Urinary bladder (tissue), 4 donors: ENCODE measurements at places on chromosomes 3 and 15. TPM values are rescaled to one million over a fixed set of nuclear protein-coding genes. Genes with fewer than 3 reads are reported as not detected.

The ADAMTS17 gene
- 2.8 TPM for polyA plus RNA-seq

The CNBP gene
- polyA plus RNA-seq, result 517 TPM

The DVL3 gene
- 62.2 TPM for polyA plus RNA-seq

The RPL4 gene
- polyA plus RNA-seq, result 3,806 TPM

The GAP43 gene
- 5.6 TPM for polyA plus RNA-seq

The GLDN gene
- polyA plus RNA-seq, result 1.5 TPM

The TNFSF10 gene
- polyA plus RNA-seq, result 29.4 TPM

The PGBD4 gene
- 0.96 TPM for polyA plus RNA-seq

The SYNPR gene
- not detected for polyA plus RNA-seq

The SI gene
- not detected for polyA plus RNA-seq

DNA sequence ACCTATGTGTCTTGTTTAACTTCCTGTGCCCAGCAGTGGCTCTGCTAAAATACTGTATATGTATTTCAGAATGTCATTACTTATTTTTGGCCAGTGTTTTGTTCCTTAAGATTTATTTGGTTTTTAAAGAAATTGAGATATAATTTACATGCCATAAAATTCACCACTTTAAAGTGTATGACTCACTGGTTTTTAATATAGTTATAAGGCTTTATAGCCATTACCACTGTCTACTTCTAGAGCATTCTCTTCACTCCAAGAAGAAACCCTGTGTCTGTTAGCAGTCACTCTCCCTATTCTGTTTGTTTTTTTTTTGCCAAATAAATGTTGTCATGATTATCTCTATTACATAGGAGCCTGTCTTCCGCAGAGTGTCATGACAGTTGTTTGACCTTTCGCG is 25.8 kb downstream of the PPM1L start:
- DNase-seq, result no peak

GRCh38 chr3:11389386-11390268 is 117.4 kb downstream of the ATG7 start:
- no peak for DNase-seq

DNA sequence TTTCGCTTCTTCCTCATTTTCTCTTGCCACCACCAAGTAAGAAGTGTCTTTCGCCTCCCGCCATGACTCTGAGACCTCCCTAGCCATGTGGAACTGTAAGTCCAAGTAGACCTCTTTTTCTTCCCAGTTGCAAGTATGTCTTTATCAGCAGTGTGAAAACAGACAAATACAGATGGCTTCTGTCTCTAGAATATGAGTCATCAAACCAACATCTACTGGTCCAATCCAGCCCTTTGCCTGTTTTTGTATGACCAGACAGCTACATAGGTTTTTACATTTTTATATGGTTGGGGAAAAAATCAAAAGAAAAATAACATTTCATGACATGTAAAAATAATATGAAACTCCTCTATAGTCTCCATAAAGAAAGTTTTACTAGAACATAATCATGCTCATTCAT is 118.7 kb upstream of the PTPRG start:
- DNase-seq, result no peak

DNA sequence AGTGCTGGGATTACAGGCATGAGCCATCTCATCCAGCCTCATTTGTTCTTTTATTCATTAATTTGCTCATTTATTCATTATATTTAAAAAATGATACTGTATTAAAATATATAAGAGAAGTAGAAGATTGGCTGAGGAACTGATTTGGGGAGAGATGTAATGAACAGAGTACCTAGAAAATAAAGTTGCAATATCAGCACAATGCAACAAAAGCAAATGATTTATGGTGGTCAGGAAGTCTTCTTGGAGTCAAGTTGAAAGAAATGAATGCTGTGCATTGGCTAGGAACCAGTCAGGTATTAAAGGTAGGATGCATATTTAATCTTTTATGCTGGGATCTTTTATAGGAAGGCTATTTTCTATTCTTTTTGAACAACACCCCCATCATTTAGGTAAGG is 152.2 kb downstream of the C3orf38 start:
- DNase-seq, result no peak

GRCh38 chr3:42130007-42130328 is 38.8 kb downstream of the TRAK1 start:
- no peak for DNase-seq

- no peak for DNase-seq
Observed at GRCh38 chr15:92111291-92111690, 257.8 kb downstream of the SLCO3A1 start.

DNA sequence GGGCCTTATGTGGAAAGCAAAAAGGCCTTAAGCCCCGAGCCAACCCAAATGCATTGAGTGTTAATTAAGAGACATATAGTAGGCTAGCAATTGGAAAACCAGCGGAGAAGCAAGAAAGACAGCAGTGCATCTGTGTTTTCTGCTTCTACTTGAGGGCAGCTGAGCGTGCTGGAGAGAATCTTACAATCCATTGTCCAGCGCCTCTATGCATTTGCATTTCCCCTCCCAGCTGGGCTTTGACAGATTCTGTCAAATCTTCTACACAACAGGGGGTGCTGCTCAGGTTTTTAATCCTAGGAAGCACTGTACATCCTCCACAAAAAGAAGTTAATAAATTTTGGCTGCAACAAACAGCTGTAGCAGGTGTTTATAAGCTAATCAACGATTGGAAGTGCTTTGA is 23.9 kb downstream of the SSR3 start:
- DNase-seq, result no peak

DNA sequence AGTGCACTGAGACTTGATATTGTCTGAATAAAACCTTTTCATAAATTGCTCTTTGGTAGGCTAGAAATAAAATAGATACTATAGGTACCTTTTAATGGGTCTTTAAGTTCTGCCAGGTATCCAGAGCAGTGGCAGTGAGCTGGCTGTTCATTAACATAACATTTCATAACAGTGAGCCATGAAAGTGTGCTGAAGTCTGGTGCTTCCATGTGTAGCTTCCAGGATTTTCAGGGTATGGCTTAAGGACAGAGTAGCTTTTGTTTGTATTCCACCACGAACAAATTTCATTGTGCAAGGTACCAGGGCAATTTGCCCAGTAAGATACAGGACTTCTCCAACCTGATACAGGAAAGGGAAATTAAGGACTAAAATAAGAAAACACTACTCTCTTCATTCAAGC is 124.7 kb upstream of the NANOGP8 start:
- DNase-seq, result no peak

DNA sequence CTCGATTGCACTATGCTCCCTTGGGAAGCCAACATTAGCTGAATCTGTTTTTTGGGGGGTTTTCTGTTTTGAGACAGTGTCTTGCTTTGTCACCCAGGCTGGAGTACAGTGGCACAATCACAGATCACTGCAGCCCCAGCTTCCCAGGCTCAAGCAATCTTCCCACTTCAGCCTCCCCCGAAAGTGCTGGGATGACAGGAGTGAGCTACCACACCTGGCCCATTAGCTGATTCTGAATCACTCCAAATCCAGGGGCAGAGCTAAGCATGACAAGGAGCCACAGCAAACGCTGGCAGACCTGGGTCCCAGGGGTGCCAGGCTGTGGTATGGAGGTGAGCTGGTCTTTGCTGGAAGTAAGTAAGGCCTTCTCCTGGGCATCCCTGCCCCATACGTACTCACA is 18.9 kb downstream of the POC1A start:
- no peak for DNase-seq

GRCh38 chr3:20405231-20405630 is 219.2 kb upstream of the SGO1 start:
- no peak for DNase-seq

DNA sequence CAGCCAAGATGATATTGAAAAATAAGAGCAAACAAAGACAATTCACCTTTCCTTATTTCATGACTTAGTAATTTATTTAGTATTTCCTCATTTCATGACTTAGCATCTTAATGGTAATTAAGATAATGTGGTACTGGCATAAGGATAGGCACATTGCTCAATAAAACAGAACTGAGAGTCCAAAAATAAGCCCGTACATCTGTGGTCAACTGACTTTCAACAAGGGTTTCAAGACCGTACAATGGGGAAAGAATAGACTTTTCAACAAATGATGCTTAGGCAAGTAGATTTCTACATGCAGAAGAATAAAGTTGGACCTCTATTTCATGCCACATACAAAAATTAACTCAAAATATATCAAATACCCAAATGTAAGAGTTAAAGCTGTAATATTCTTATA is 603 bp upstream of the PYDC2 start:
- DNase-seq, result no peak

GRCh38 chr15:61459785-61460707 is 230.9 kb upstream of the RORA start:
- no peak for DNase-seq

- no peak for DNase-seq
Observed at GRCh38 chr15:43229977-43230376, 9.2 kb upstream of the EPB42 start.

DNA sequence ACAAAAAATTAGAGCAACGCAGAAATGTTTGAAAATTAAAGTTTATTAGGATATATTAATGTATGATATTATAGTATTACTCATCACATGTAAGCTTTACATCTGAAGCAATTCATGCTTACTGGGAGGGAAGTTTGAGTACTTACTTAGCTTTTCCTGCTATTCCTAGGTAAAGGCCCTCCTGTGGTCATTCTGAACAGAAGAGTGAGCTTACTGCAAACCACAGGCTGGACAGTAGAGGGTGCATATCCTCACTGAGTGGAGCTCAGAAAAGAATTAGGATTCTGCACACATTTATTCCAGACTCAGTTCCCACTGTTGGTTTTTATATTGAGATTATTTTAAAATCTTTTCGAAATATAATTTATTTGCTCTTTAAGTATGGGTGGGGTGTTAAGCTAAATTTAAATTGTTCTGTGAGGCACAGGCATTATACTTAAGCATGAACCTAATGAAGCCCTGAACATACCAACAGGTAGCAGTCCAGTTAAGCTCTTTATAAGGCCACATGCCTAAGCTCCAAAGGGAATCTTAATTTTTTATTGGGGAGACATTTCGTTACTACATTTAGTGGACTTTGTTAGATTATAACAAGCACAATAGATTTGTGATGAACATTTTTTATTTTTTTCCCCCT is 10.2 kb downstream of the MRPS22 start:
- no peak for DNase-seq

DNA sequence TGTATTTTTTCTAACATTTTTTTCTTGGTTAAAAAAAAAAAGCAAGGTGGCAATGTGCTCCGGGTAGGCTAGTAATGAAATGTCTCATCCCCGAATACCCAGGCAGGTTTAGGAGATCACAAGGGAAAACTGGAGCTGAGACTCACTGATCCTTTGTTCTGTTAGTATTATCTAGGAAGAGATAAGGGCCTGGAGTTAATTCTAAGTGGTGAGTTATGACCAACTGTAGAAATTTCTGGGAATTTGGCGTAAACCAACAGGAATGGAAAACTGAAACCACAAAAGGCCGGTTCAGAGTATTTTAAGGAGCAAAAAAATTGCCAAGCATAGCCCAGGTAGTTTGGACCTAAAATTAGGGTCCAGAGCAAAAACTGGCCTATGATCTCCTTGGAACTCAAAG is 12.4 kb downstream of the PPM1M start:
- DNase-seq, result no peak

DNA sequence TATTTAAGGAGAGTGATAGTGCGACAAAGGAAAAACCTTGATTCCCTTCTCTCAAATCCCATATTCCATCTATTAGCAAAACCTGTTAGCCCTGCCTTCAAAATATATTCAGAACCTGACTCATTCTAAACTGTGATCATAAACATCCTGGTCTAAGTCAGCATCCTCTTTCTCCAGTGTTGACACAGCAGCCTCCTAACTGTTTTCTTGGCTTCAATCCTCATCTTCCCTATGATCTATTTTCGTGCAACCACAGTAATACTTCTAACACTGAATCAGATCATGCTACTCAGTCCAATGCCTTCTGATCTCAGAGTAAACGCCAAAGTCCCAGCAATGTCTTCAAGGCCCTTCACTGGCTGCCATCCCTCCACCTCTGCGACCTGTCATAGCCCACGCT is 785.1 kb downstream of the EDEM1 start:
- no peak for DNase-seq

DNA sequence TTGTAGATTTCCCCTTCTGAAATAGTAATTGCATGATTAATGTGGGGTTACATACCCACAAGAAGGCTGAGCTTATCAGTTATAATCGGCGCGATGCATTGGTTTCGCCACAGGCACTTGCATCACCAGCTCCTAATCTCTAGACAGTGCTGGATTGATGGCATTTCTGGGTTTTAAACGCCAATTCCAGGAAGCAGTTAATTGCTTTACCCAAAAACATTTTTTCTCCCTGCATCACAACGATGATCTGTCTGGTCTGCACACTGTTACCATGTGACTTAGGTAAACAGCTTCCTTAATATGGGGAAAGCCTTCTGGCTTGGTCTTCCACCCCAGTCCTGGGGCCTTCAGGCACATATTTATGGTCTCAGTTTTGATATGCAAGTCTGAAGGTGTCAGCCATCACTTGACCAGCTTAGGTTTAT is 70.0 kb upstream of the HEG1 start:
- no peak for DNase-seq

DNA sequence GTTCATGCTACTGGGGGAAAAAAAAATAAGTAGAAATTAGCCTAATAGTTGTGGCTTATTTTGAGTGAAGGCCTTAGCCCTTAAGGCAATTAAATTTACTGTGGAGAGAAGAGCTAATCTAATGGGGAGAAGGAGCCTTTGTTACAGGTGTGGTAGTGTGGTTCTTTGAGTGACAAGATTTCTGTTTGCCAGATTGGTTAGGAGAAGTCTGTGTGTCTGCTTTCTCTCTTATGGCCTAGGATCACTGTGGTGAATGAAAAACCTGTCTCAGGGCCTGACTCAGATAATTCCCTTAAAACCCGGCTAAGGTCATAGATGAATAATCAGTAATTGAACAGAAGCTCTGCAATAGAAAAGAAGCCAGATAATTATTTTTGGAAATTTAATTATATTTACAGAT is 27.0 kb downstream of the OPA1 start:
- no peak for DNase-seq

GRCh38 chr3:30523366-30523765 is 83.0 kb upstream of the TGFBR2 start:
- DNase-seq, result no peak

DNA sequence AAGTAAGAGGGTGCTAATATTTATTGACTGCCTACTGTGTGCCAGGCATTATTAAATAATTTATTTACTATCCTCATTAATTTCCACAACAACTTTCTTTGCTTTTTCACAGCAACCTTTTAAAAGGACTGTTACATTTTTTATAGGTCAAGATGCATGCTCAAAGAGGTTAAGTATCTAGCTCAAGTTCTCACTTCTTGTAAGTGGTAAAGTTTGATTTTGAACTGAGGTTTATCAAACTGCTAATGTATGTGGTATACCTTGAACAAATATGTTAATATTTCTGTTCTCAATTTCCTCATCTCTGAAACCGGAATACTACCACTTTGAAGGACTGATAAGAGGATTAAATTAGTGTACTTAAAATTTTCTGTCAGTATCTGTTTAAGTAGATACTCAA is 183.3 kb downstream of the AKAP13 start:
- no peak for DNase-seq
